Activated gamma-delta T cell treated with anti-CD3 and anti-CD28 coated beads, Interleukin-2, amount 50 U/mL, for 16 hours (primary cell): ENCODE measurements at places on chromosomes 1 and 21.
A peak's percentile ranks its signal among the peaks of the same experiment; 100 is the strongest.

GRCh38 chr1:37068897-37069296, 34.6 kb upstream of the GRIK3 start:
- no peak for DNase-seq

DNA sequence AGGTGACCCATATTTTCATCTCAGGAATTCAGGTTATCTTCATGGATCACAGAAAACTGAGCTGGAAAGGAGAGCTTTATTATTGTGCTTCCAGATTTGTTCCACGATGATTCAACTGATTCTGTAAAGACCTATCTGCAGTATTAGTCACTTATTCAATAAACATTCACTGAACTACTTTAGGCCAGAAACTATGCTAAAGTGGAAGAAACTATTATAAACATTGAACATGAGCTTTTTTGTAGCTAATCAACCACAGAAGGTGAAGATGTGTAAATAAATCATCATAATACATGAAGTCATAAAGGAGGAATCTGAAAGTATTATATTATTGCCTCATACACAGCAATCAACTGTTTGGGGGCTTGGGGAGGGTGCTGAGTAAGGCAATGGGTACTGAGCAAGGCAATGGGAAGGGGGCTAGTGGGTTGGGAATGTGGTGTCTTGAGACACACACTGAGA, 30.6 kb upstream of the EXO1 start:
- DNase-seq, result no peak

DNA sequence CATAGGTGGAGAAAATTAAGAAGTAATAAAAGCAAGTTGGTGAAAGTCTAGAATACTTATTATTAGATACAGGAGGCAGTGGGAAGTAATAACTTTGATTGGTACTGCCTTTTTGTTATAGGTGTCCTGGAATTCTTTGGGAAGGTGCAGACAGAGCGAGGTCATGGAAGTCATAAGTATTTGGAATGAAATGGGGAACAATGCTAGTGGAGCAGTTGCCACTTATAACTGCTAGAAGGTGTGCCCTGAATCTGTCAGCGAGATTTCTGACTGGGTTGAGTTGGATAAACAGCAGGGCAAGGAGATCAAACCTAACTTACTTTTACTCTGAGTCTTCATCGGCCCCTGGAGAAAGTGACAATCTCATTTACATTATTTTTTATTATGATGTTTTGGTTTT, 69.6 kb downstream of the LHX9 start:
- no peak for DNase-seq

DNA sequence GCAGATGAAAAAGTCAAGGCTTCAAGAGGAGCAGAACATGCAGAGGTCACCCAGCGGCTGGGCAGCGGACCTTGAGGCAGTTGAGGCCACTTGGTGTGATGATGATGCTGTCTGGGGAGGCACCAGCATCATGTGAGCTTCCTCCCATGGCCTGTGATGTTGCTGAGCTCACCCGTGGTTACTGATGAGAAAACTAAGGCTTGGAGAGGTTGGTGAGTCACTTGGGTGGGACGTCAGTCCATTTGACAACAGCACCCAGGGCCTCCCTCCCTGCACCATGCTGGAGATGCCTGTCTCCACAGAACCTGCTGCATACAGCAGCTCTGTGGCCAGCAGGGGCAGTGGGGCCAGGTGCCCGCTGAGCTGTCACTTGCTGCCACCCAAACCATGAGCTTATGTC, 146.8 kb downstream of the NPHP4 start:
- DNase-seq, result no peak

- no peak for DNase-seq
Measured at GRCh38 chr1:94401206-94401605, 17.0 kb upstream of the ABCD3 start.

DNA sequence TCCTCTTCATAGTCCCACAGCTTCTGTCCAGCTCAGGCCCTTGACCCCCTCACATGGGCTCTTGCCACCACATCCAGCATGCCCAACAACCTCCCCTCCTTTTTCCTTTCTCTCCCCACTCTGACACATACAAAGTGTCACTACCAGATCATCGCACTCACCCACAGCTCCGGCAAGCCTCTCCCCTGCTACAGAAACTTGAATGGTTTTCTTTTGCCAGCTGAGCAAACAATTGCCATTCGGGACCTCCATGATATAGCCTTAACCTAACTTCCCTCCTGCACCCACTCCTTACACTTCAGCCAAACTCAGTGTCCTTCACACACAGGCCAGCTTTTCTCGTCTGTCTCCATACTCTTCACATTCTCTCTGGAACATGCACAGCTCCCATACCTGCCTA, 43.3 kb downstream of the MAB21L3 start:
- DNase-seq, result no peak

- DNase-seq, result no peak
Measured at GRCh38 chr1:79556189-79556588, 549.7 kb upstream of the ADGRL4 start.

- peak; percentile 78 for DNase-seq
Measured at GRCh38 chr1:159936273-159936904, 9.0 kb downstream of the IGSF9 start.

DNA sequence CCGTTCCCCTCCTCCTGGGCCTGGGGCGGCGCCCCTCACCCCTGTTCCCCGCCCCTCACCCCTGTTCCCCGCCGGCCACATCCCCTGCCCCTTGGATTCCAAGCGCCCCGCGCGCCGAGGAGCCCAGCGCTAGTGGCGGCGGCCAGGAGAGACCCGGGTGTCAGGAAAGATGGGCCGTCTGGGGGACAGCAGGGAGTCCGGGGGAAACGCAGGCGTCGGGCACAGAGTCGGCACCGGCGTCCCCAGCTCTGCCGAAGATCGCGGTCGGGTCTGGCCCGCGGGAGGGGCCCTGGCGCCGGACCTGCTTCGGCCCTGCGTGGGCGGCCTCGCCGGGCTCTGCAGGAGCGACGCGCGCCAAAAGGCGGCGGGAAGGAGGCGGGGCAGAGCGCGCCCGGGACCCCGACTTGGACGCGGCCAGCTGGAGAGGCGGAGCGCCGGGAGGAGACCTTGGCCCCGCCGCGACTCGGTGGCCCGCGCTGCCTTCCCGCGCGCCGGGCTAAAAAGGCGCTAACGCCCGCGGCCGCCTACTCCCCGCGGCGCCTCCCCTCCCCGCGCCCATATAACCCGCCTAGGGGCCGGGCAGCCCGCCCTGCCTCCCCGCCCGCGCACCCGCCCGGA, at the start of gene TP73:
TP73 (plus strand) TSS at position 587 of the 618 bp plus-strand sequence. CDS start 29,850 bp downstream, outside the sequence.
- DNase-seq, result no peak

DNA sequence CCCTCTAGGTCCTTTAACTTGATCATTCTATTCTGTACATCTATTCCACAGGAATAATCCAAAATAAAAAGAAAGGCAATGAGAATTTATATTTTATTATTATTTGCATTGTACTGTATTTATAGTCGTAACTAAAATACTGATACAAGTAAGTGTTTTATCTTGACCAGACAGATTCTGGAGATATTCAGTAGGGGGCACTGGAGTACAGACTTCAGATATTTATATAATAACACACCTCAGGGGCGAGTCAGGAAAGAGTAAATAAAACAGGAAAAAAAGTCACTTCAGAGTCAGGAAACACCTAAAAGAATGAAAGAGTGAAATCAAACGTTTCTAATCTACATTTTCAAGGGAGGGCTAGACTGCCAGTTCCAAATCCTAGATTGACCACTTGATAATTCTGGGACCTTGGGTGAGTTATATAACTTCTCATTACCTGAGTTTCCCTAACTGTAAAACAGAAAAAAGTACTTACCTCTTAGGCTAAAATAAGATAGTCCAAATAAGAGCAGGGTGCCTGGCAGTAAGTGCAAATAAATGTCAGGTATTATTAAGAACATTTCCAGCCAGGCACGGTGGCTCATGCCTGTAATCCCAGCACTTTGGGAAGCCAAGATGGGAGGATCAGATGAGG, 31.1 kb upstream of the MTF1 start:
- no peak for DNase-seq

GRCh38 chr1:36760081-36760480, 274.2 kb downstream of the GRIK3 start:
- no peak for DNase-seq

- no peak for DNase-seq
Measured at GRCh38 chr21:35083246-35083645, 34.1 kb upstream of the RUNX1 start.

- DNase-seq, result no peak
Measured at GRCh38 chr1:51950701-51951100, 39.8 kb downstream of the RAB3B start.

- no peak for DNase-seq
Measured at GRCh38 chr1:169363046-169363730, 4.4 kb downstream of the NME7 start.

- no peak for DNase-seq
Measured at GRCh38 chr1:228140724-228141225, 696 bp downstream of the GUK1 start.

GRCh38 chr1:60874718-60875117, 207.6 kb upstream of the NFIA start:
- no peak for DNase-seq

DNA sequence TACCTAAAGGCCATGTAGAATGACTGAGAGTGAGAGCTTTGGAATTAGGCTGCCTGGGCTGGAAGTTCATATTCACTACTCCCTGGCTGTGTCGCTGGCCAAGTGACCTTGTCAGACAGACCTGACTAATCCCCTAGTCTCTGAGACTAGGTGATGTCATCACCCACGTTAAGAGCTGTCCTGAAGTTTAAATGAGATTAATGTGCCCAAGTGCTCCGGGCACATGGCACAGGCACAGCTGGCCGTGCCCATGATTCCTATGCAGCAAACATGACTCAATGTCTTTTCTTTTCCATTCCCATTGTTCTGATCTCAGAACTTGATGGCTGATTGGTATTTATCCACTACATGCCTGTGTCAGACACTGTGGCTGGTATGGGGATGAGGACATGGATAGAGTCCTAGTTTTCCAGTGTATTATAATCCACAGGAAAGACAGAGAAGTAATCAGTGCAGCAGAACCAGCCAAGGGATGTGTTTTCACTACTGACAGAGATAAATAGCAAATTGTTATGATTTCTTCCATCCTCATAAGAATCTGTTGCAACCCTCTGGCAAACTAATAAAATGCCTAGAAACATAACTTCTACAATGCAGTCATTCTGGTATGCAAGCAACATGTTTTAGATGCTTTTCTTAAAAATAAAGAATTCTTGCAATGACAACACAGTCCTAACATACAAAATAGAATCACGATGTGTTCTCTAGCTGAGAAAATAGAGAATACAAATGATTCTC, 180.9 kb downstream of the PCP4 start:
- DNase-seq, result no peak

- no peak for DNase-seq
Measured at GRCh38 chr1:244821134-244821533, 14.3 kb upstream of the COX20 start.

GRCh38 chr1:184881941-184882913, 92.1 kb downstream of the NIBAN1 start:
- DNase-seq, result no peak
